Dermis blood vessel endothelial cell (primary cell): ENCODE measurements at places on chromosomes 3 and 15. TPM values are rescaled to one million over a fixed set of nuclear protein-coding genes. Genes with fewer than 3 reads are reported as not detected.

CHRNA5 gene
- 4.6 and 7.2 TPM in 2 replicates for total RNA-seq

PYGO1 gene
- total RNA-seq, result 0.19 and 0.51 TPM in 2 replicates

BNIP2 gene
- 322 and 364 TPM in 2 replicates for total RNA-seq

TM4SF18 gene
- 363 and 529 TPM in 2 replicates for total RNA-seq

SLC28A1 gene
- not detected in 2 replicates for total RNA-seq

MOBP gene
- 0.19 TPM in 1 of 2 replicates, not detected in the other for total RNA-seq

SCG3 gene
- under 0.01 and 0.60 TPM in 2 replicates for total RNA-seq
